ENCODE measurements at places on chromosomes 12 and 14. TPM values are rescaled to one million over a fixed set of nuclear protein-coding genes. Genes with fewer than 3 reads are reported as not detected.

Gene TGM1
- total RNA-seq, result 0.35 TPM

Gene DLK1
- 28.8 TPM for total RNA-seq

GRCh38 chr14:65229748-65230728 lies 127.7 kb upstream of the MAX start:
- DNase-seq, result peak; percentile 82
- H3K27ac ChIP-seq, result peak overlapping the region; percentile 94
- H3K4me1 ChIP-seq, result peaks cover 33% of the 10 kb centered on the region
- H3K4me3 ChIP-seq, result no peak overlapping the region
- H3K27me3 ChIP-seq, result no peaks in the 10 kb centered on the region

DNA sequence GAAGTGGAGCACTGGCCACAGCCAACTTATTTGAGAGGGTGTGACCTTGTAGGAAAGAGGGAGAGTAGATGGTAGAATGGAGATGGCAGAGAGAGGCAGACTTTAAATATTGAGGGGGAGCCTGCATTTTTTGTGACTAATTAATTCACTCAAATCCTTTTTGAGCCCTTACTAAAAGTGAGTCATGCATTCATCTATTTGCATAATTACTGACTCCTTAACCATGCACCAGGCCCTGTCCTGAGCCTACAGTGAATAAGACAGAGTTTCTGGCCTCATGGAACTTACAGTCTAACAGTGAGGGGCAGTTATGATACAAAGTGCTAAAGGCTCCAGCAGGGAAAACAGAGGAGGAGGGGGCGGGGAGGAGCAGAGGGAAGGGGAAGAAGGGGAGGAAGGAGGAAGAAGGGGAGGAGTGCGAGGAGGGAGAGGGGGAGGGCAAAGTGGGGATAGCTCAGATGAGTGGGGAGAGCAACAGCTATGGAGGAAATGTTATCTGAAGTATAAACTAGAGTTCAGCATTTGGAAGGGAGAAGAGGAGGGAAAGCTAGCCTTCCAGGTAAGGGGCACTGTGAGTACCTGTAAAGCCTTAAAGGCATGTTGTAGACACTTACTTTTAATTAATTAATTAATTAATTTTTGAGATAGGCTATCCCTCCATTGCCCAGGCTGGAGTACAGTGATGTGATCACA lies 7.5 kb upstream of the CTDSP2 start:
- no peak overlapping the region for H3K4me3 ChIP-seq
- no peak for DNase-seq
- H3K27ac ChIP-seq, result peak overlapping the region; percentile 96
- H3K27me3 ChIP-seq, result no peaks in the 10 kb centered on the region
- H3K36me3 ChIP-seq, result no peaks in the 10 kb centered on the region
- peaks cover 30% of the 10 kb centered on the region for H3K4me1 ChIP-seq

GRCh38 chr12:71684081-71684480 lies 1.8 kb upstream of the TMEM19 start:
- H3K4me3 ChIP-seq, result no peak overlapping the region
- no peaks in the 10 kb centered on the region for H3K27me3 ChIP-seq
- H3K36me3 ChIP-seq, result no peaks in the 10 kb centered on the region
- no peak for DNase-seq
- no peak overlapping the region for H3K27ac ChIP-seq
- peaks cover 10% of the 10 kb centered on the region for H3K4me1 ChIP-seq
